ENCODE measurements at places on chromosomes 2 and 18.
A peak's percentile ranks its signal among the peaks of the same experiment; 100 is the strongest.

GRCh38 chr2:31932589-31932988 is 78.2 kb downstream of the MEMO1 start:
- no peak for DNase-seq

DNA sequence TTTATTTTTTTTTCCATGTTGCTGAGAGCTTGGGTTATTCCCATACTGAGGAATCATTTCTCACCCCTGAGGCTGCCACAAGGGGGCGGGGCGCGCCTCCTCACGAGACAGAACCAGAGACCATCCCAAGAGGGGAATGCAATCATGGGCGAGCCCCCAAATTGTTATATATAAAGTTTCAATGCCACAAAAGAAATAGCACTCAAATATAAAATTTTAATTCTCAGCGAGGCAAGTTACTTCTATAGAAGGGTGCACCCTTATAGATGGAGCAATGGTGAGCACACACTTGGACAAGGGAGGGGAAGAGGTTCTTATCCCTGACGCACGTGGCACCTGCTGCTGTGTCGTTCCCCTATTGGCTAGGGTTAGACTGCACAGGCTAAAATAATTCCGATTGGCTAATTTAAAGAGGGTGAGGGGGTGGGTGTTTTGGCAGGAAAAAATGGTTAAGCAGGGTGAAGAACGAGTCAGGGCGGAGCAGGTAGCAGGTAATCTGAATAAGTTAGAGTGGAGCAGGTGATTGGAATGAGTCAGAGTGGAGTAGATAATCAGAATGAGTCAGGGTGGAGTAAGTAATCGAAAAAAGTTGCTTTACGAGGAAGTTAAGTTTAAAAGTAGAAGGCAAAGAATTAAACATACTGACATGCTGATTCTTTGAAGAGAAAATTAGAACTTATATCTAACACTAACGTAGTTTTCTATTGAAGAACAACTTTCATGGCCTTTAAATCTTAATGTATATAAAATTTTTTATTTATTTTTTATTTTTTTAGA is 177.5 kb downstream of the MTCL1 start:
- DNase-seq: no peak

DNA sequence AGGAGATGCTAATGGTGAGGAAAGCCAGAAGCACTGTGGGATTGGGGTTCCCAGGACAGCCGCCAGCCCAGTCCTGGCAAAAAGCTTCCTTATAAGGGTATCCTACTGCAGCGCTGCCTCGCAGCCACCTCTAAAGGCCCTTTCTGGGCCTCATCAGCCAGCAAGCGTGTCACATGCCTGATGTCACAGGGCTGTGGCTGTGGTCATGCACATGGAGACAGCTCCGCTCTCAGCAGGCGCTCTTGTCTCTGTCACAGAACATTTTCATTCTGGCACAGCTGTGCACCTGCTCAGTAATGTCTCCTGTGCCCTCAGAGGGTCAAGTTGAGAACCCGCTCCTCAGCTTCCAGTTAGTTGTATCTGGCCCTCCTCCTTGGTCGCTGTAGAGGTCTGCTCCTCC is 17.7 kb upstream of the MAL start:
- DNase-seq: no peak

- DNase-seq: no peak
These were observed 543 bp downstream of the HADHB start for GRCh38 chr2:26245231-26245732.

GRCh38 chr2:219784178-219784577 is 156.7 kb downstream of the SLC4A3 start:
- no peak for DNase-seq

DNA sequence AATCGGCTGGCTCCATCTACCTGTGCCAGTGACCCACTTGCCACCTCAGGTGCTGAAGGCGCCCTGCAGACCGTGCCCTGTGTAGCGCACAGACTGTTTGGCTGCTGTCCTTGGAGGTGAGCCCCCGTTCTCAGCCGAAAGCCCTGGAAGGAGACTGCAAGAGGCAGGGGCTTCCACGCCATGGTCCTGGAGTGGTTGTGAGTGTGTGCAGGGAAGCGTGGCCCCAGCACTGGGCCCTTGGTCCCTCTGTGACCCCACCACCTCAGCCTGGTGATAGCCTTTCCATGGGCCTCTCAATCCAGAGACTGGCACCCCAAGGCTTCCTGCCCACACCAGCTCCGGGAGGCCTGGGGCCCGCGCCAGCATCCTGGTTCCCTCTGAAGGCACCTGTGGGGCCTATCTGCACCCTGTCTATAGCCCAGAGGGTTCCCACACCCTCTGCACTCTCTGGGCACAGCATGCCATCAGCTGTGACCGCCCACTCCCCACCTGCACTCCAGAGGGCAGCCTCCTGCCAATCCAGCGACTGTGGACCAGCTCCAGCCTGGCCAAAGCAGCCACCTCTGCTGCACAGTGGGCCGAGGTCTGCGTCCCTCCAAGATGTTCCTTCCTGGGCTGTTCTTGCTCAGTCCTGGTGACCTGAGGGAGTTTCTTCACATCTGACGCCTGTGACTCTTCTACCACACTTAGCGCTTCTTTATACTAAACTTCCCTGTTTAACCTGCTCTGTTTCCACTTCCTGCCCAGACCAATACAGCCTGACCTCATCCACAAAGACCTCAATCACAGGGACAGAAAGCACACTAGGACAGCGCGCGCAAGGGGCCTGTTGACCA is 109.5 kb downstream of the EIPR1 start:
- DNase-seq: peak; percentile 73

- no peak for DNase-seq
These were observed 1.1 kb upstream of the NEDD4L start for GRCh38 chr18:58042826-58043490.

DNA sequence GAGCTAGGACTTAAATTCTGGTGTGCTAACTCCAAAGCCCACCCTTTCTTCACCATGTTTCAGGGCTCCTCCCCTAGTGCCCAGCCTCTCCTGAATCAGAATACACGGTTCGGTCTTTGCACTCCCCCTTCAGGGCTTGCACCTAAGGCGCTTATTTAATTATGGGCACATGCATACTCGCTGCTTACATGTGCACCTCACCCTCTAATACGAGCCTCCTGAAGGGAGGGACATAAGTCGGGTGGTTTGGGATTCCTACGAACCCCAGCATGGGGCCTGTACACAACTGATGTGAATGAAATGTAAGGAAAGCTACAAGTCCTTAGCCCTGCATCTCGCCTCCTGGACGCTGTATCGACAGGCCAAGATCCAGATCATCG is 435 bp downstream of the IFT172 start:
- no peak for DNase-seq

DNA sequence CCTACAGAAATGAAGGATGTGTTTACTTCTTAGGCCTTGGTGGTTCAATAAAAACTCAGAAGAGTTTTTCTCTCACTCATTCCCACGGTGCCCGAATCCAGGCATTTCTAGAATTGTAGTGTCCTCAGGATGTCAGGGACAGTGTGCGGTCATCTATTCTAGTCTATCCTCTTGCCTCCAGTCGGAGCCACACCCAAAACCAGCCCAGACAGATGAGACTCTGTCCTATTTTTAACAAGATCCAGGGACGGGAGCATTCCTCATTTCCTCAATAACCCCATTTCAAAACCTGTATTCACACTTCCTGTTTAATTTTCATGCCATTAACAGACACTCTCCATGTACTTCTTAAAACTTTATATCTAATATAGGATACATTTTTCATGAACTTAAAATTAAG is 11.6 kb upstream of the RBMS1 start:
- DNase-seq: no peak

DNA sequence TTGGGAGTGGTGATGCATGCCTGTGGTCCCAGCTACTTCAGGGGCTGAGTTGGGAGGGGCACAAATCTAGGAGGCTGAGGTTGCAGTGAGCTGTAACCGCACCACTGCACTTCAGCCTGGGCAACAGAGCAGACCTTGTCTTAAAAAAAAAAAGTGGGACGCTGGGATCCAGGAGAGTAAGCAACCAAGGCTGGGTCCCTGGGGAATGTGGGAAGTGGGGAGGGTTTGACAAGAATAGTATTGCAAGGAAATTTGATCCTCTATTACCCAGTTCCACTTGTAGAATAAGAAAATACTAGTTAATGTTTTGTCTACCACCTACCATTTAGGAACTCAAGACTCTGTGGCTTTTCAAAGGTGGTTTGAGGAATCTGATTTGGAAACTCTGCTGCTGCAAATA is 21.1 kb upstream of the DYTN start:
- no peak for DNase-seq

- DNase-seq: no peak
These were observed 154.9 kb downstream of the CTIF start for GRCh38 chr18:48693625-48694262.

DNA sequence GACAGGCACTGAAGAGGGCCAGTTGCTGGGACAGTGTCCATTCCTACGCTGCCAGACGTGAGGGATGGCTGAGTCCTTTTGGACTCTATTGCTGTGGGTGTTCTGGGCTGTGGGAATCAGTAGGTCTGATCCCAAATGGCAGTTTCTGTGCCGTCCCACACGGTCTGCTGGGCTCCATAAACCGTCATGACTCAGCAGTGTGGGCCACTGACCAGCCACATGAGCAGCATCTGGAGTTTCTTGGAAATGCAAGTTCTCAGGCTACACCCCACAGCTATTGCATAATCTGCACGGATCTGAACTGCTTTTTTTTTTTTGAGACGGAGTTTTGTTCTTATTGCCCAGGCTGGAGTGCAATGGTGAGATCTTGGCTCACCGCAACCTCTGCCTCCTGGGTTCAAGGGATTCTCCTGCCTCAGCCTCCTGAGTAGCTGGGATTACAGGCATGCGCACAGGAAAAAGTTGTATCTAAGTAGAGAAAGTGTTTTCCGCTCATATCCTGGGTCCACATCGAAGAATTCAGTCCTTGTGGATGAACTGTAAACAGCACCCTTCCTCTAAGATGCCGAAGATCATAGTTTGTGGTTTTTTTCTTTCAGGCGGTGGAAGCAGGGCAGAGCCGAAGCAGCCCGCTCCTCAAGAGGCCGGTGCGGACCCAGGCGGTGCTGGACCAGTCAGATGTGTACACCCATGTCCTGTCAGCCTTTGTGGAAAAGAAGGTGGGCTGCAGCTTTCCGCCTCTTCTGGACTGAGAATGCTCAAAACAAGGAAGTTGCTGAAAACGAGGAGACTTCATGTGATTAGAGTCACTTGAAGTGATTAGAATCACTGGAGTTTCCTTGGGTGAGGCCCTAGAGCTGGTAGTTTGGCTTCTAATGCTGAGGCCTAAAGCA is 25.5 kb downstream of the RMC1 start:
- no peak for DNase-seq

- no peak for DNase-seq
These were observed 232.9 kb downstream of the LNPK start for GRCh38 chr2:175769200-175769599.

DNA sequence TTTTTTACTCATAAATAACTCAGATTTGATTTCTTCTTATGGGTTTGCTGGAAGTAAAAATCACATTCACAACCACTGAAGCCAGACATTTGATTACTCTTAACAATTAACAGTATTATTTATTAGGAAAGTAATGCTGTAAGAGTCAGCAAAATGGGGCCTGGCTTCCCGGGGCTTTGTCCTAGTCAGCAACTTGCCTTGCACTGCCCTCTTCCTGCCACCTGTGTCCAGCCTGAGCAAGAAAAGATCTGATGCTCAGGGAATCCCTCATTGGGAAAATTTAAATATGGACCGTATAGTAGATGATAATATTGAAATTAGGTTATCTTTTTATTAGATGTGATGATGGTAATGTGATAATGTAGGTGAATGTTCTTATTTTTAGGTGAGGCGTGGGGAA is 30.8 kb upstream of the ACYP2 start:
- no peak for DNase-seq

DNA sequence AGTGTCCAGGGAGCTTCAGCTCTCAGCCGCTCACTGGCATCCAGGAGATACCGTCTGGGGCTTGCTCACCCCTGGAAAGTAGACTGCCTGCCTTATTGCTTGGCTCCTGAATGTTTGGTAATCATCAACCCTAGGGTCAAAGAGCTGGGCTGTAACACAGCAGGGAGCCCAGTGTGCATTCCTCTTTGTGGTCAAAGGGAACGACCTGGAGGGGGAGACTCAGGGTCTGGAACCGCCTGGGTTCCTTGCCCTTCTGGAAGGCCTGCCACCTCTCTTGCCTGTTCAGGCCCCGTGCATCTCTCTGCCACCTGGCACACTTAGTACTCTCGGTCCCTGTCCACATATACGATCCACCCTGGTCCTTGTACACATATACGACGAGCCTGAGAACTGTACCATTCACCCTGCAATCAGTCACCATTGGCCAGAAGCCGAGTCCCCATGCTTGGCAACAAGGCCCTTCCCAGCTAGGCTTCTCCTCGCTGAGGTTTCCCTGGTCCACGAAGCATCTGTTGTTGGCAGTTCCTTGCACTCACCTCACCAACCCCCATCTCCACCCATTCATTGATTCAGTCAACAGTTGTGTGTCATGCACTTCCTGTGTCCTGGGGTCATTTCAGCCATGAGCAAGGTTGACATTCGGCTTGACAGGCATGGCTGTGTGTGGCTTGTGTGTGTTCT is at the start of gene NAT8:
Gene NAT8, minus strand, starts transcription at position 85 of the 681 bp plus-strand sequence. CDS start 794 bp downstream, outside the sequence.
- no peak for DNase-seq

- DNase-seq: no peak
These were observed 2.8 kb downstream of the FZD5 start for GRCh38 chr2:207766697-207767460.

DNA sequence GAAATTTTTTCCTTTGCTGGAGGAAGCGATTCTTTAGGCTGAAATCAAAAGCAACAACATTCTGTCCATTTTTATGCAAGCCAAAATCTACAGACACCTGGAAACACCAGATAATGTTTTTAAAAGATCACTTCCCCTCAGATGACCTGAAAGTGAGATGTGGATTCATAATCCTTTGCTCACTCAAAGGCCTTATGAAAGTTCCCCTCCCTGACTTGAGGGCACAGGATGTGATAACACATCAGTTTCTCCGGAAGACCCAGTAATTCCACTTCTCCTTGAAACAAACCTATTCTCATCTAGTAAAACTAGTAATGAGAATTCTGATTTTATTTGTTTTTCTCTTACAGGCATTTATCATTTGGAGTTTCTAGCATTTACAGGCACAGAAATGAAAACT is 218.3 kb upstream of the RND3 start:
- DNase-seq: no peak

- DNase-seq: no peak
These were observed 856.3 kb upstream of the SALL3 start for GRCh38 chr18:78123144-78123909.

DNA sequence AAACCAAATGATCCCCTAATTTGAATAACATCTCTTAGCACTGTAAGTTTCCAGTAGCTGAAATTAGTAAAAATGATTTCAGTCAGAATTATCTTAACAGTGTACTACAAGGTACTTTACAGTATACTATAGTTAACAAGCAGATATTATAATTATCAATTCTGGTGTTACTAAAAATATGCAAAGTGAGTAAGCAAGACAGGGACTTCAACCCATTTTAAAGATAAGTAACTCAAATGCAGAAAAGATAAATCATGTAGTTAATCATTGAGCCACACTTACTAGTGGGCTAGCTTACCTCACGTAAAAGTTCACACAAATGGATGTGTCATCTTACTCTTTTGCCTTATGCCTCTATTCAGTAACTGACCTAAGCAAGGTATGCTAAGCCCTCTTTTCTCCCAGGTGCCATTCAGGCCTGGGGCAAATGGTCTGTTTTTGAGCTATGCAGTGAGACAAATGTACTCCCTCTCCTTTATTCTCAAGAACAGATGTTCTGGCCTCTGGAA is 101.0 kb downstream of the NBAS start:
- DNase-seq: no peak

- DNase-seq: no peak
These were observed 142.0 kb upstream of the DNMT3A start for GRCh38 chr2:25483607-25484266.

- DNase-seq: no peak
These were observed 46.2 kb upstream of the SMAD7 start for GRCh38 chr18:48996901-48997463.
